Hippocampal formation (tissue), 2 donors: ENCODE measurements at places on chromosomes 7 and 10.

DNA sequence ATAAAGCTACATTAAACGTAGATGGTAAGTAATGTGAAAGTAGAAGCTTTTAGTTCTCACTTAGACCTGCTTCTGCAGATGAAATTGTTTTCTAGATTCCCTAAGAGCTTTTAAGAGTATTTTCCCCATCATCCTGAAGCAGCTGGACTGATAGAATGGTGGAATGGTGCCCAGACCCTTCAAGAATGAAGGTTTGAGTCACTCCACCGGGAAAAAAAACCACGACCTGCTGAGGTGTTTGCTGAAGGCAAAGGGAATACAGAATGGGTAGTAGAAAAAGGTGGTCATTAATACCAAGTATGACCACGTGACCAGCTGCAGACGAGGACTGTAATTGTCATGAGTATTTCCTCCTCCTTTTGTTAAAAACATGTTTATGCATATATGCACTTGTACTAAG is 79.2 kb upstream of the PTPRZ1 start:
- DNase-seq, result no peak

GRCh38 chr7:84674236-84674913 is 479.8 kb upstream of the SEMA3A start:
- no peak for DNase-seq

GRCh38 chr10:101293007-101293723 is 60.8 kb upstream of the BTRC start:
- DNase-seq, result no peak

DNA sequence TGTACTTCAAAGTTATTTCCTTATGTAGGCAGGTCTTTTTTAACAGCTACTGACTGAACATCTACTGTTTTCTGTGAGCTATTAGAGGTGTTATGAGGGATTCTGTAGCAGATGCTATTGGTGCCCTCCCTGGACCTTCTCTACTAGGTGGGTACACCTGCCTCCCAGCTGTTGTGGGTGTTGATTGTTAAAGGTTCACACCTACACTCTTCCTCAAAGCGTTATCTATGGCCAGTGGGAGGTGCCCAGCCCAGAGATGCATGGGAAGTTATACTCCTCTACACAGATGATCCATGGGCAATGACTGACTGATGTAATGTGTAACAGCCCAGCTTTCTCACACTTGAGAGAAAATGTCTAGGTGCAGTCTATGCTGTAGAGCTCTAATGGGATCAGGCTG is 127.7 kb downstream of the PRKG1 start:
- DNase-seq, result no peak

GRCh38 chr10:112919721-112920120 is 30.3 kb upstream of the TCF7L2 start:
- DNase-seq, result no peak

GRCh38 chr7:79681454-79681853 is 228.0 kb upstream of the MAGI2 start:
- no peak for DNase-seq
